ENCODE measurements at places on chromosomes 5 and 9.

GRCh38 chr9:87950765-87951488 is 23.4 kb downstream of the CDK20 start:
- DNase-seq = no peak

DNA sequence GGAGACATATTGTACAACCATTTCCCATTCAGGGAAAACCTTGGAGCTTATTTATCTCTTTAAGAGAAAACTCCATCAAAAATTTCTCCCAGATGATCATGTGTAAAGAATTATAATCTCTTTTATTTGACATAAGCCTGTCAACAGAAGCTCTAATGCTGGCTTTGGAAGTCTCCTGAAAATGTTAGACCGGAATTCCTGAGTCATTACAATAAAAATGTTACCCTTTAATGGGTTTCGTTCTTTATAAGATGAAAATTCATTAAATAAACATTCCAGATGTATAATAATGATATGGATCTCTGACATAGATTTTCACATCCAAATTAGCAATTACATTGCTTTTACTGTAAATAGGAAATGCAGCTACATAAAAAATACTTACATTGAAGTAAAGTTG is 1036.4 kb downstream of the EFNA5 start:
- DNase-seq = no peak

DNA sequence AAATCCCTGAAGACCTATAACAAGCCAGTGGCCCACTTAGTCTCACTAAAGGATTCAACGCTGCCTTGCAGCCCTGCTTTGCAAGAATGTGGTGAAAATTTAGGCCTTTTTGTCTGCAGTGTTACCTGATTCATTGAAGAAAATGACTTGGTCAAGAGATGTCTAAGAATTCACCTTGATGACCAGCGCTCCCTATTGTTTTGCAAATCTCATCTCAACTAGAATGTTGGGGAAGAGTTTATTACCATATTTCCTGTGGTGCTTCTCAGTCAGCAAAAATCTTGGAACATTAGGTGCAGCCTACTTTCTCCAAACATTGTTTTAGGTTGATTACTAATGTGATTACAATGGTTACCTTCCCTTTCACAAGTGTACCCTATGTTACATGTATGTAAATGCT is 53.5 kb downstream of the PLK2 start:
- no peak for DNase-seq

GRCh38 chr5:95858023-95858461 is 35.5 kb upstream of the GLRX start:
- no peak for DNase-seq

- DNase-seq = no peak
Observed at GRCh38 chr9:111559000-111559610, 34.1 kb downstream of the ZNF483 start.

- no peak for DNase-seq
Observed at GRCh38 chr9:71929223-71929622, 17.8 kb downstream of the C9orf85 start.

DNA sequence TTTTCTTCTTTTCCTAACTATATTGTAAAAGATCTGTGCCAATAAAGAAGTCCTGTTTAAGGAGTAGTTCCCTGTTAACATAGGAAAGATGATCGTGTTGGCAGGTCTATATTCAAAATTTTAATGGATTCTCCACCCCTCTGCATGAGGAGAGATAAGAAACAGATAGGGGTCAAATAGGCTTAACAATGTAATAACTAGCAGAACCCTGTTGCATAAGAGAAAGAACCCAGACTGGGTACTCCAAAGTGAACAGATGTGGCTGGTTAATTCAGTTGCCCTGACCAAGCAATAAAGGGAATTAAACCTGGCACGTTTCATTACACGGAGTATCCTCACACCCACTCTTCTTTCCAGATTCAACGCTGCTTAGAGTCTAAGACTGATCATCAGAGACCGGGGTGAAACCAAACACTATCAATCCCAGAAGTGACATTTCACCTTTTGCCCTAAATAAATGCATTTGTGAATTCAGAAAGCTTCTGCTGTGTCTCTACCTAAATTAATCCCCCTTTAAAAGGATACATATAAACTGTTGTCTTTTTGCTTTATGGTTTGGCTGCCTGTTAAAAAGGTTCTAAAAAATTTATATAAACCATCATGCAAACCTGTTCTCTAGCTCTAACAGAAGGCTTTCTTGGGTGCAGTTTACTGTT is 1276.9 kb upstream of the WWC1 start:
- DNase-seq = no peak

DNA sequence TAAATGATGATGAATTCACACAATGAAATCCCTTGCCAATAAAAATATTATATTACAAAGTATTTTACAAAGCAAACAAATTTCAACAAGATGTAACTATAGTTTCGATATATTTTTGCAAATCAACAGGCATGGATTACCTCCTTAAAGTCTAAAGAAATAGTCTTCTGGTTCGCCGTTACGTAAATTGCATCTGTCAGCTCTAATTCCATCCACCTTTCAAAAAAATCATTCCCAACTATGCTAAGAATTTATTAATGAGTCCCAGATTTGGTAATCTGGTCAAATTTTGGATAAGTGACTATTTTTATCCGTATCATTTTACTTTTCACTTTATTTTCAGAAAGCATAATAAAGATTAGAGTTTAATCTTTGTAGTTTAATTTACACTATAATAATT is 1984.9 kb downstream of the EFNA5 start:
- no peak for DNase-seq

DNA sequence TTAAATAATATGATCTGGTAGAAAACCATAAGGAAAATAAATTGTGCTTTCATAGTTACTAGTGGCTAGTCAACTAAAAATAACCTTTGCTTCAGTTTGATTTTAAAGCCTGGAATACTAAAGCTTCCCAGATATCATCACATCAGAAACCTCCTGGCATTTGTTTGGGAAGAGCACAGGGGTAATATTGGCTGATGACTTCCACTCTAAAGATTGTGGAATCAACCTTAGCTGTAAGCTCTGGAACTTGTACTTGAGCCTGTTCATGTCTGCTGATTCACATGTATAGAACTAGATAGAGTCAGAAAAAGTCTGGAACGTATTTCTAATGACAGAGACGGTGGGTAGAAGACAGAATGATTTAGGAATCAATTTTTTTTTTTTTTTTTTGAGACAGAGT is 345.0 kb downstream of the CWC27 start:
- no peak for DNase-seq

GRCh38 chr9:16987026-16987425 is 116.6 kb upstream of the BNC2 start:
- DNase-seq = no peak

DNA sequence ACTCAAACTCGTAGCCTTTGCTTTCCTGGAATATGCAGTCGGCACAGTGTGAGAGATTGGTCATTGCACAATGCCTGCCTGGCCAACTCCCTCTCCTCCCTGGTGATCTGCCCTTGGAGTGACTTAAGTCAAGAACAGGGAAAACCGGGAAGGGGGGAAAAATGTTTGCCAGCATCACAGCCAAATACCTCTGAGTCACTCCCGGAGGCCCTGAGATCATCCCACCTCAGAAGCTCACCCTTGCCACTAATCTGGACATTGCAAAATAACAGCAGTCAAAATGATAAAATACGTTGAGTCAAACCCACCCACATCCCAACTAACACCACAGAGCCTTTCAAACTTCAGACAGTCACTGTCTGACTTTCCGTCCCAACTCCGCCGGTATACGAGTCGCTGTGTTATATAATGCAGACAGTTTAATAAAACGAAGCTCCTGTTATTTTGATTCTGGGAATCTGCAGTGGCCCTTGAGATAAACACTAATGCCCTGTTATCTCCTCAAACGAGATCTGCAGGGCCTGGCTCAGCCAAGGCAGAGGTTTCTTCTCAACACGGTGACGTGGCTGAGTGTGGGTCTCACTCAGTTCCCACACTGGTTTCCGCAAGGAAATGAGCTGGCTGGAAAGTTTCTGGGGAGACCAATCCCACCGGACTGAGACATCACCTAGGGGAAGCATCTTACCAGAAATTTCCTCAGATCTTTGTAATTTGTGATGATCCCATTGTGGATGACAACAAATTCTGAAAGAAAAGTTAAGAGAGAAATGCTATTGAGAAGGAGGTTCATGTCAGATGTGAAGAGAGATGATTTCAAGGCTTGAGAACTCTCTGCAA is 22.1 kb downstream of the GFPT2 start:
- DNase-seq = no peak

DNA sequence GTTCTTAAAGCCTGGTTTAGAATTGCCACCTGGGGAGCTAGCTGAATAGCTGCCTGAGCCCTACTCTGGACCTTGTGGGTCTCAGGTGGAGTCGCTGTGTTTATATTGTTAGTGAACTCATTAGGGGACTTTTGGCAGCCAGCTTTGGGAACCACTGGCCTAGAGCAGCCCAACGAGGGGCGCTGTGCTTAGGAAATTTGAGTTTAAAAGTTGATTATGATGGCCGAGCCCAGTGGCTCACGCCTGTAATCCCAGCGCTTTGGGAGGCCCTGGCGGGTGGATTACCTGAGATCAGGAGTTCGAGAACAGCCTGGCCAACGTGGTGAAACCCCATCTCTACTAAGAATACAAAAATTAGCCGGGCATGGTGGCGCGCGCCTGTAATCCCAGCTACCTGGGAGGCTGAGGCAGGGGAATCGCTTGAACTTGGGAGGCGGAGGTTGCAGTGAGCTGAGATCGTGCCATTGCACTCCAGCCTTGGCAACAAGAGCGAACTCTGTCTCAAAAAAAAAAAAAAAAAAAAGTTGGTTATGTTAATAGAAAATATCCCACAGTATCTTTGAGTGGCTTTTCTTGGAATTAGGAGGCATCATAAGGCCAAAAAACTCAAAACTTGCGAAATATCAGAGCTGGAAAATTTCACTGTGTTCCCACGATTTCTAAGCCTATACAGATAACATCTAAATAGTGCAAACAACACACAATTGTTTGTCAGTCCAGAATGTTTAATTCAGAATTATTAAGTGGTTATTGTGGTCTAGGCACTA is 809 bp downstream of the MCCC2 start:
- no peak for DNase-seq

DNA sequence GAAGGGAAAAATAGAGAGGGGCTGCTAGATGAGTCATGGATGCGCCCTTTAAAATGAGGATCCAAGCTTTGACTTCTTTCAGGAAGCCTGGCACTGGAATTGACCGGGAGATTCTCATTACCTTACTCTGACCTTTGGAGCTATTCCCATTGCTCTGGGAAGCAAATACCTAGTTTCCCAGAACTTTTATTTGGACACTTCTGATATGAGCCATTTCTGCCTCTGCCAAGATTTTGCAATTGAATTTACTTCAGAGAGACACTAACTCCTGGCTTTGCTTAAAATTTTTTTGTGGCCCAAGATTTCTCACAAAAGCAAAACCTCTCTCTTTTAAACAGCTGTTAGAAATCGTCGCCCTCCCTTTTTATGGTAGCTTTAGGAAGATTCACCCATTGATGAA is 15.7 kb upstream of the AGXT2 start:
- no peak for DNase-seq

DNA sequence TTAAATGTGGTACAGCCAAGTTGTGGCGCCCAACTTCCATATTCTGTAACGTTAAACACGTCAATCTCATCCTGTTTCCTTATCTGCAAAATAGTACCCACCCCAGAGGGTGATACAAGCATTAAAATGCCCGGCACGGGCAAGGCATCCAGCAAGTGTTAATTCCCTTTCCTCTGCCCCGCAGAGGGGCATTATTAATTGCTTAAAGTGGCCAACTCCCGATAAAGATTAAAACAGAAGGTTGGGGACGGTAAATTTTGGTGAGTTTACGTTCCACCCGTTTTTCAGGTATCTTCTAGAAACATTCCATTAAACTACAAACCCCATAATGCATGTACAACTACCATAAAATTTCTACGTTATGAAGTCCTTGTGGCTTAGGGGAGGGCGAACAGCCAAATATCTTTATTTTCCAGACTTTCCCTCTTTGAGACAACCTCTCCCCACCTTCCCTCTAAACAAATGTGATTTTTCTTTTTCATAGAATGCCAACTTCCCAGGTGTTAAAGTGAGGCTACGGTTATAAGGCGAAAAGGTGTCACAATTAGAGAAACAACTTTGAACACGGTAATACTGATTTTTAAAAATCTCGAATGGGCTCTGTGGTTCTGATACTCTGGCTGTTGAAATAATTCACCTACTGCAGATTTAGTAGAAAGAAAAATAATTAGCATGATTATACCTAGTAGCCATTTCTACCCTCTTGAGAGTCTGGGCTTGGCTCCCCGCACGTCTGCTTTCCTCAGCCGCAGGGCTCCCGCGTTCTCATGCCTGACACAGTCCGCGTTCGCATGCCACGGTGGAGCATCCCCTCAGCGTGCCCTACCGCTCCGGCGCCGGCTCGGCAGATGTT is 1.2 kb upstream of the GPBP1 start:
- no peak for DNase-seq

- no peak for DNase-seq
Observed at GRCh38 chr9:105299190-105299854, 54.9 kb downstream of the SLC44A1 start.

GRCh38 chr5:32312197-32312594 is 543 bp downstream of the MTMR12 start:
- DNase-seq = peak; percentile 8

DNA sequence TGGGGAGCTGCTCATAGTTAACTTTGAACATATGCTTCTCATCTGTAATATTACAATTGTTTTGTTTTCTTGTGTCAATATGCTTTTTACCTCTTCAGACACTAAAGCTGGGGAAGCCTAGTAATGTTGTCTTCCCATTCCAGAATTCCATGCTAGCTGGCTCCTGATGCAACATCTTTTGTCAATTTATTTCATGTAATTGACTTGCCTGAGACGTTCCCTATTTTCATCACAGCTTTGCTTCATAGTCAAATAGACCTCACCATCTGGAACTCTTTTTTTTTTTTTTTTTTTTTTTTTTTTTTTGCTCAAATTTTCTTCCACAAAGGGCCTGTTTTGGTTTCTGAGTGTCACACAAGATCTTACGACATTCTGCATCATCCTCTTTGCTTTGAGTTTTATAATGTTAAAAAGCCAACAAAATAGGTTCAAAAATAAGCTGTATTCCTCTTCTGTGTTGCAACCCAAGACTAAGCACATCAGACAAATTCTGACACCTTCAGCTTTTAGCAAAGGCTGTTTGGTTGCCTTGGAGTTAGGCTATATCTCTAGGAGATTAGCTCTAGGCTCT is 235.2 kb downstream of the NR3C1 start:
- no peak for DNase-seq

GRCh38 chr5:76154009-76154690 is 71.0 kb downstream of the SV2C start:
- no peak for DNase-seq

GRCh38 chr9:20407013-20407412 is 215.3 kb downstream of the MLLT3 start:
- no peak for DNase-seq

GRCh38 chr9:95462249-95463147 is 54.3 kb downstream of the PTCH1 start:
- DNase-seq = peak; percentile 24

All from stimulated activated CD8-positive, alpha-beta memory T cell treated with anti-CD3 and anti-CD28 coated beads, Interleukin-7, amount 100 ng/mL, for 1 hour (primary cell).